ENCODE measurements at places on chromosomes 3 and 15. TPM values are rescaled to one million over a fixed set of nuclear protein-coding genes. Genes with fewer than 3 reads are reported as not detected.

DNA sequence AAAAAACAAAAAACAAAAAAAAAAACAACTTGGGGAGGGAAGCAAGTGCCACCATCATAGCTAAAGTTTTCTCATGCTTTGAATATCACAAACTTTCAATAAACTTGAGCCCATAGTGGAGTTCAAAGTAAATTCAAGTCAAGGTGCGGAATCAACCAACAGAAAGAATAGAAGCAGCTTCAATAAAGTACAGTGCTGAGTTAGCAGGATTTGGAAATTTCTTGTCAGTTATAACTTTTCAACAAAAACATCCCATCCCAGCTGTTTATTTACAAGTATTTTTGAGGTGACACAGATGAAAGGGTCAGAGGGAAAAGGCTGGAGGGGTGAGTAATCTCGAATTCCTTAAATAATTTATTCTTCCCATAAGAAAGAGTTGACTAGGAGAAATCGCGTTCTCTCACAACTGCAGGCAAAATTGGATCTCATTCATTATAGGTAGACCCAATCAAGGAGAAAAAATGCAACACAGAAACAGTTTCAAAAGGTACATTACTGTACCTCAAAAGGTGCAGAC is 477.4 kb upstream of the RASGRP1 start:
- DNase-seq = no peak

DNA sequence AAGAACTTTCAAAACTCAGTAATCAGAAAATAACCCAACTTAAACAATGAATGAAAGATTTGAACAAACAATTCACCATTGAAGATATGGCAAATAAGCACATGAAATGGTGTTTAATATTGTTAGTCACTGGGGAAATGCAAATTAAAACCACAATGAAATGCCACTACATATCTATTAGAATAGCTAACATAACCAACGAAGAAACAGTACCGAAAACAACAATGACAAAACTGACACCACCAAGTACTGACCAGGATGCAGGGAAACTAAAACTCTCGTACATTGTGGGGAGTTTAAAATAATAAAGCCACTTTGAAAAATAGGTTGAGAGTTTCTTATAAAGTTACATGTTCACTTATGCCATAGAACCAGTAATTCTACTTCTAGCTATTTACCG is 69.1 kb downstream of the KBTBD8 start:
- DNase-seq = no peak

Gene CACNA2D2
- total RNA-seq = 3.3 TPM

Gene TNNC1
- total RNA-seq = 1.1 TPM

Gene CAPN3
- 6.8 TPM for total RNA-seq

DNA sequence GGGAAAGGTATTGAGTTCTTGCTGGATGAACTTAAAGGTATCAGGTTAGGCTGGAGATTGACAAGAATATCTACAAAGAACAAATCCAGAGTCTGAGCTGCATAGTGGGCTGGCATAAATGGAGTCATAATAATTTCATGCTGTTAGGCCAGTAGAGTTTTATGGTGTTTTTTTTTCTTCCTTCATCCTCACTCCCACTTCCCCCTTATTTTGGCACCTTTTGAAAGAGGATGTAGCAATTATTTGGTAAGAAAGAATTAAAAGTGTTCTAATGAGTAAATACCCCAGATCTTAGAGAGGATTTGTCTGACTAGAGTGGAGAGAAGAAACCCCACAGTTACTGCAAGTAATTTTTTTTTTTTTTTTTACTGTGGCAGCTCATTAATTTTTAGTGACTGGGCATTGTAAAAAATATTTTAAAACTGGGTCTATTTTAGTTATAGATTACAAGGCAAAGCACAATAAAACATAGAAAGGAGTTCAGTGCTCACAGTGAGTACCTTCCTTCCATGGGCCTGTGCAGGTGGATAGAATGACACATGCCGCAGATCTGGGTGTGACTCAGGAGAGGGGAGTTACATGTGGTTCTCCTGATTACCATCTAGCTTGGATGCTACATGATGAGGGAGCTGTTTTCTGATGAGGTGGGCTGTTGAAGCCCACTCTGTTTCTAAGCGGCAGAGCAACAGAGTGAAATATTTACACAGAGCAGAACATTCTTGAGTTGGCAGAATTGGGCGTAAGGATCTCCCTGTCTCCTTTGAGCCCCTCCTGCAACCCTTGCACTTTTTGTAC is 5.3 kb downstream of the EDEM1 start:
- DNase-seq = no peak

Gene SYNPR
- total RNA-seq = 0.17 TPM

Gene GALNT15
- 4.5 TPM for total RNA-seq

Gene NDUFAF3
- total RNA-seq = 98.4 TPM

GRCh38 chr3:72361990-72362389 is 486.3 kb downstream of the SHQ1 start:
- no peak for DNase-seq

DNA sequence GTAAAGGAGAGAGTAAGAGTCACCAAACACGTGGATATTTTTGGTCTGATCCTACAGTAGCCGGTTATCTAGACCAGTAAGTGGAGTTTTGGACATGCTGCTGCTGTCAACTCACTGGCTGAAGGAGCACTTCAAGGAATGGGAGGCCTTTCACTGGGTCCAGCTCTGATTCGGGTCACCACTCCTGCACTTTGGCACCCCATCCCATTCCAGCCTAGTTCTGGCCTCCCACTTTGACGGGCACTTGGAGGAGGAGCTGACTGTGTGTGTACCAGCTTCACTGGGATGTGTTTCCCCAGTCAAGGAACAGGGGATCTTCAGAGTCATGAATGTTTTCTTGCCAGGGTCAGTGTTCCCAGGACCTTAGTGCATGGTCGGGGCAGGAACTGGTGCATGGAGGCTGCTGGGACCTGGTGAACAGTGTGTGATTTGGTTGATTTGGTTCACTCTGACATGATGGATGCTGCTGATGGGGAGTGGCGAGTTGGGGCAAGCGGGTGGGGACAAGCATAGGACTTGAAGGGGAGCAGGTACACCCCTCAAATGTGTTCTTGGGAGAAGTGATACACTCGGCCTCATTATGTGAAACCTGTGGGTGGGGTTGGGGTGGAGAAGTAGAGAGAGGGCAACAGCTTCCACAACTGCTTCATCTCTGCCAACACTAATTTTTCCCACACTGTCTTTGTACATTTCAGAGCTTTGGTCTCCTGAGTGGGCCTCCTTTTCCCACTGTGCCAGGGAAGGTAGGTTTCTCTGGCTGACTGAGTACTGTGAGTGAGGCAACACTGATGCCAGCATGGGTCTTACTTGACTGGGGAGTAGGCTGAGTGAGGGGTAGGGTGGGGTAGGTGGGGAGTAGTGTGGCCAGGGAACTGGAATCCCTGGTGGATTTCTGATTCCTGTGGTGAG is 64.0 kb downstream of the RGMA start:
- no peak for DNase-seq

DNA sequence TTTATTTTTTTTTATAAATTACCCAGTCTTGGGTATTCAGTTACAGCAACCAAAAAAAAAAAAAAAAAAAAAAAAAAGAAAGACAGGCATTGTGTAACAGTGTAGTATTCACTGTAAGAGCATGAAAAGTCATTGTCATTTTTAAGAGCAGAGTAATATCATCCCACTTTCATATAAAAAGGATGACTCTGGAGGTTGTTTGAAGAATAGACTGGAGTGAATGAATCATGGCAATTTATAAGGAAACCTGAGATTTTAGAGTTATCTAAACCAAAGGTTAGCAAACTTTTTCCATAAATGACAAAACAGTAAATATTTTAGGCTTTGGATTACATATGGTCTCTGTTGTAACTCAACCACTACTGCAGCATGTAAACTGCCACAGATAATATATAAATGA is 794.9 kb downstream of the NTRK3 start:
- DNase-seq = no peak

DNA sequence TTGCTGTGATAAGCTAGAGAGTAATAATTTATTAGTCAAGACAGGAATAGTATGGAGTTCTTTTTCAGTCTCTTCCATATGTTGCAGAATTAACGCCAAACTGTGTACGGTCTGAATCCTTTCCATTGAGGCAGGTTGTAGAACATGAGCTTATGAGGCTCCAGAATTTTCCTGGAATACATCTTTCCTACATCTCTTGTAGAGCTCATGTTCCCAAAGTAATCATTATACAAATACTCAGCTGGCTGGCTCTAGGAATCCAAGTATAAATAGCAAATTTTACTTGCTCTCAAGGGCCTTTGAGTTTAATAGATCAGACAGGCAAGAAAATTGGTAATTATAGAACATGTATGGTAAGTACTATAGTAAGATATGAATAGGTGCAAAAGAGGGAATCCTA is 419.4 kb downstream of the RBMS3 start:
- no peak for DNase-seq

Gene BLOC1S6
- 28.3 TPM for total RNA-seq

DNA sequence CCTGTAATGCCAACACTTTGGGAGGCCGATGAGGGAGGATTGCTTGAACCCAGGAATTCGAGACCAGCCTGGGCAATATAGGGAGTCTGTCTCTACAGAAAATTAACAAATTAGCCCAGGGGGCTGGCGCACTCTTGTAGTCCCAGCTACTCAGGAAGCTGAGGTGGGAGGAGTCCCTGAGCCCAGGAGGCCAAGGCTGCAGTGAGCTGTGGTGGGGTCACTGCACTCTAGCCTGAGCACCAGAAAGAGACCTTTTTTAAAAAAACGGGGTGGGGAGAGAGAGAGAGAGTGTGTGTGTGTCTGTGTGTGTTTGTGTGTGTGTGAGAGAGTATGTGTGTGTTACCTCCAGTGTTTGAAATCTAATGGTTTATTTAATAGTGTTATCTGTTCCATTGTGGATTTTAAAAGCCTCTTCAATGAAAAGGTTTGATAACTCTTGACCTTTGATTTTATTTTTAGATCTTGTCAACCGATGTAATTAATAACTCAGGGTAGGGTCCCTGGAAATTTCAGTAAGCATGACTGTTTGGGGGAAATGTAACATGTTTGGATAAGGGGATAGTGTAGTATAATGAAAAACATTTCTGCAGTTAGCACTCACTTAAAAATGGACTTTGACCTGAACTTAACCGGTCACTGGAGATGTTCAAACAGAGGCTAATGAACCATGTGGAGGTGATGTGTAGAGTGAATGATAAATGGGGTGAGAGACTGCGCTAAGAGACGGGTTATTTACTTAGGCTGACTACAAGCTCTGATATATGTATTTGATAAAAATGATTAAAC is 29.7 kb downstream of the LRCH3 start:
- DNase-seq = no peak

DNA sequence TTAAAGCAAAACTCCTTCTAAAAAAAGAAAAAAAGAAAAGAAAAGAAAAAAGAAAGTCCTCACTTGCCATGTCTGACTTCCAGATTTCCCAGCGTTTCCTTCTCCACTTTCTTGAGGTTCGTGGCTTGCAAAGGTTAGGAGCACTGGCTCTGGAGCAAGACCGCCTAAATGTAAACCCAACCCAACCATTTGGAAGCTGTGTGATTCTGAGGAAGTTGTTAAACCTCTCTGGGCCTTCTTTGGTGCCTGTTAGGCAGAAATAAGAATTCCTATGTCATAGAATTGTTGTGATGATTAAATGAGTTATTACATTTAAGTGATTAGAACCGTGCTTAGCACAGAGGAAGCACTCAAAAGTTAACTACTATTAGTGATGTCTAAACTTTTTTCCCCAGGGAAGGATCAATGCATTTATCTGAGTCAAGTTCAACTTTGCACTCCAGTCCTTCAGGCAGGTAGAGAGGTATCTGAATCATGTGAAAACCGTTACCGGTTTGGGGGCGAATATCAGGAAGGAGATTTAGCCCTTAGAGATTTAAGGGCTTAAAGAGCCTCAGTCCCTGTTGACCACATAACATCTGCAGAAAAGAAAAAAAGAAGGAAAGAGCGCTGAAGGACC is 78.3 kb upstream of the HES1 start:
- DNase-seq = no peak

DNA sequence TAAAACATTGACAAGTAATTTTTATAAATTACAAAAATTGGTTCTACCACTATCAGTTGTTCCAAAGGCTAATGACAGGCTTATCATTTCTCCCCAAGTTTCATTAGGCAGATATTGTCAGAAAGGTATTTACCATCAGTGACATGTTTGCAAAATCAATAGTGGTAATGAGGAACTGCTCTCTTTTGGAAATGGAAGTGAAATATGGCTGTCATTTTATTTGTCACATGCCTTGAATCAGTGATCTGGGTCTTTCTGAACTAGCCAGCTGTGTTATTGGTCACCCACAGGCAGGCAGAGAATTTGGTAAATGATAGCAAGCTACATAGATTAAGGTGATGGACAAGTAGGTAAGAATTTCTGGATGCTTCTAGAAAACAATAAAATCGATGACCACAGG is 268.0 kb upstream of the ARHGEF26 start:
- no peak for DNase-seq

Gene GALK2
- 48.3 TPM for total RNA-seq

DNA sequence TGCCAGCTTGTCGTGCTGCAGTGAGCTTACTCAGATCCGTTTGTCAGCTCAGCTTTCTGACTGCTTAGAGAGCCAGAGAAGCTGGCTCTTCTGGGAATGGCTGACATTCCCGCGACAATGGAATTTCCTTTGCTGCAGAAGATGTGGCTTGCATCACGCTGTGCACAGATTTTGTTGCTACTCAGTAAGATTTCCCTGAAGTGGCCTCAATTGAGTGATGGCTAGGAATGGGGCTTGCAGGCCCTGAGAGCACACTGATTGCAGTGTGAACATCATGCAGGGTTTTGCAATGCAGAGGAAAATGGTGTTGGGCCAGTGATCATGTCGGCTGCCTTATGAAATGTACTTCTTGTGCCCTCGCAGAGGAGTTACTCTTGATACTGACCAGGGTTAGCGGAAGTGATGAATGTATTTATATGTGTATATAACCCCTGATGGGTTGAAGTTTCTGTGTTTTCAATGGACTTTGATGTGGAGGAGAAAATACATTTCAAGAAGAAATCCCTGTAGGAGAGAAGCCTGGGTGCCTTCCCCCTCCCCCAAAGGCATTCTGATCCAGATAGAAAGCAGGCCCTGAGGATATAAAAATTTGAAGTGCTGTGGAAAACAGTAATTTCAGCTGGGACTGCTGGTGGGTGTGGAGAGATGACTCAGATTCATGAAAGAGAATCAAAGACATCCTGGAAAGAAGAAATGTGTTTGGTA is 102.5 kb upstream of the PDZRN3 start:
- DNase-seq = no peak

DNA sequence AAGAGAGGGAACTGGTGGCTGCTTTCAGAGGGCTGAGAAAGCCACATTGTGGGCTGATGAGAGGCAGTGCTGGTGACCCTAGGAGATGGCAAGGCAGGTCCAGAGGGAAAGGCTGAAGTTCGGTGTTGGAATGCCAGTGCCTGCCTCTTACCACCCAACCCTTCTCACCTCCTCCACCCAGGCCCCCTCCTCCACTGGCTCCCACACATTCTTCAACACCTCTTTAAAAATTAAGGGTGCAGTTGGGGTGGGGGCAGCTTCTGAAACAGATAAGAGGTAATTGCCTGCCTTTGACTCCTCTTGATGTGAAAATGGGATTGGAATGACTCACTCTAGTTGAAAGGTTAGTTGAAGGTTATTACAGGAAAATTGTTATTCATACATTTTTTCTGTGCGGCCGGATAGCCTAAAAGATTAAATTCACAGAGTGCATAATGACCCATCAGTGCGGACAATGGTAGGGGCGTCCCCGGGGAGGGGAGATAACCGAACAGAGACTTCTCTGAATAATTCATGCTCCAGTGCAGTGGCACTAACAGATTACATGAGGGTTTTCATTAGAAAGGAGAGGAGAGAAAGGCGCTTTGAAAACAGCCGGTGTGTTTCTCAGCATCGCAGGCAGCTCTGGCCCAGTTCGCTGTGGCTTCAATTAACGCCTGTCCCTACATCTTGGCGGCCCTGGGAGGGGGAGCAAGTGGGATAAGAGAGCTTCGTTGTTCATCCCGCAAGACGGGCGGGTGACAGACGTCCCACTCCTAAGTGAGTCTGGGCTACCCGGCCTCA is 212.4 kb downstream of the TLE3 start:
- DNase-seq = no peak

Gene EAF2
- total RNA-seq = 4.5 TPM

Gene LOXL1
- 6.9 TPM for total RNA-seq

Data from colonic mucosa (tissue), 4 donors.